ENCODE measurements at places on chromosomes 3 and 15. TPM values are rescaled to one million over a fixed set of nuclear protein-coding genes. Genes with fewer than 3 reads are reported as not detected.

ZNF860 gene
- total RNA-seq, result 0.32 TPM

ACTR8 gene
- 22.7 TPM for total RNA-seq

ADAMTS9 gene
- 9.7 TPM for total RNA-seq

KCNMB3 gene
- total RNA-seq, result 0.16 TPM

Data from cardiac atrium fibroblast (primary cell).